RCC 7860 (cell line): ENCODE measurements at places on chromosomes 1 and 21.
A peak's percentile ranks its signal among the peaks of the same experiment; 100 is the strongest.

- no peak for DNase-seq
Measured at GRCh38 chr1:26066857-26067256, 573 bp downstream of the TRIM63 start.

DNA sequence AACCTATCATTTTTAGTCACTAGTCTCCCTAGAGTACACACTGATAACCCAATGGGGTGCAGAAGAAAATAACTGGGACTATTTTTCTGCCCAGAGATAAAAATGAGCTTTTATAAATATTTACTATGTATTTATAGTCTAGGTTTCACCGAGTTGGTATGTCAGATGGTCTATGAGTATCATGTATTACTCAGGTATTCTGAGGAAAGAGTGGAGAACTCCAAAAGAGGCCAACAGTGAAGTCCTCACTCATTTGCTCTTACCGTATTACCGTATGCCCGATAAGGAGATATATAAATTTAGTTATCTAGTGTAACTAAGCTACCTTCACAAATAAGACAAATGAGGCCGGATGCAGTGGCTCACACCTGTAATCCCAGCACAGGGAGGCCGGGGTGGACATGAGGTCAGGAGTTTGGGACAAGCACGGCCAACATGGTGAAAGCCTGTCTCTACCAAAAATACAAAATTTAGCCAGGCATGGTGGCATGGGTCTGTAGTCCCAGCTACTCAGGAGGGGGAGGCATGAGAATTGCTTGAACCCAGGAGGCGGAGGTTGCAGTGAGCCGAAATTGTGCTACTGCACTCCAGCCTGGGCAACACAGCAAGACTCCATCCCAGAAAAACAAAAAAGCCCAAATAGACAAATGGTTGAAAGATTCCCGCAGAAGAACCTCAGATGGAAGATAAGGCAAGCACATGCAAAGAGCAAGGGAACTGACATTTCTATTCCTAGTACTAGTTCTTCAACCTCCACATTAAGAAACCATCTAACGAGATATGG lies 15.6 kb downstream of the CSDE1 start:
- DNase-seq, result no peak

DNA sequence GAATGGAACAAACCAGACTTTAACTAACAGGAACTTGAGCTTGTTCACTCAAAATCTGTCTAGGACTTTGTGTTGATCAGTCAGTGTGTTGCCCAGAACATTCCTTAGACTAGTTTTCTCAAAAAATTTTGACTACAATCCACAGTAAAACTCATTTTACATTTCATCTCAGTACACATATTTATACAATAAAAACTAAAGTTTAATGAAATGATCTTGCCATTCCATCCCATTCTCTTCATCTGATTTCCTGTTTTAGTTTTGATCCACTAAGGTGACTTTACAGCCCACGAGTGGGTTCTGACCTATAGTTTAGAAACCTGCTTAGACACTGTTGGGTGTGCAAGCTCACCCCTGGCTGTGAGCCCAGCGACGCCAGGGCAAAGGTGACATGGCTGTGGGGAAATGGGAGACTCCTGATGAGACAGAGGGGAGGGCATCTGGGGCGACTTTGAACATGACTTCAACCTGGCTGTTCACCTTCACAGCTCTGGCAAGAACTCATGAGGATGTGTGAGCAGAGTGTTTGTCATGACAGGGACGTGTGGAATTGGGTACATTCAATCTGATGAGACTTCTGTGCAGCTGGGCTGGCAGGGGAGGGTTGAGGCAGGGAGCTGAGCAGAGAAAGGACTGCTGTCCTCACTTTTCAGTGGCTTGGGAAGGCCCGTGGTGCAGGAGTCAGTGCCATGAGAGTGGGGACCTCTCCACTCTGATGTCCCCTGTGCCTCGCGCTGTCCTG lies 40.6 kb downstream of the LHX4 start:
- DNase-seq, result no peak

GRCh38 chr1:54882519-54882918 lies 4.5 kb downstream of the DHCR24 start:
- DNase-seq, result no peak

GRCh38 chr1:52651904-52652303 lies 18.9 kb downstream of the SHISAL2A start:
- no peak for DNase-seq

DNA sequence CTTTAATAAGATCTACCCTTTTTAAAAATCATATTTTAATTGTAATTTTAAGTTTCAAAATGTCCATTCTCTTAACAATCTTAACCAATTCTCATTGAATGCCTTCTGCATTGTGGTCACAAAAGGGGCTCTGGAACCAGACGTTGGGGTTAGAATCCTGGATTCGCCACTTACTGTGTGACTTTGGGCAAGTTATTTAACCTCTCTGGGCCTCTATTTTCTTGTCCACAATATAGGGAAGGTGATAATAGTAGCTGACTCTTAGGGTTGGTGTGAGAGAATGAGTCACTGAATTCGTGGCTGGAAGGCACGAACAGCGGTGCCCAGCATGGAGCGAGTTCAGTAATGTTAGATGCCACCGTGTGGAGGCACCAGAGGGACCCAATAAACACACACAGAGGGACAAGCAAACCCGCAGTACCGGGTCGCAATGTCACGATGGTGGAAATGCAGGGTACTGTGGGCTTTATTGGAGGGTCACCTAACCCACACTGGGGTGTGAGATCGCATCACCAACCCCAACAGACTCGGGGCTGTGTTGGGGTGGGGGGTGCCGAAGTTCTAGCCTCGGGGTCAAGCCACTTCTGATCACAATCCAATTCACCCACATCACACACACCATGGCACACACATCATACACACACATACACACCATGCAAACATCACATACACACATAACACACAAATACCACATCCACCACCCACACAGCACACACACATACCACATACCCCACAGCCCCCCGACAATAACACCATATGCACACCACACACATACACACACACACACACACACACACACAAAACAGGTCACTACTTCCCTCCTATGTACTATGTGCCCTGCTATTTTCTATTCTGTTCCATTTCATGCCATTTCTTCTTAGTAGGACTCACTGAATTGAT lies 27.0 kb upstream of the IFNAR2 start:
- DNase-seq, result peak; percentile 37
